Stimulated activated CD4-positive, alpha-beta T cell treated with anti-CD3 and anti-CD28 coated beads, TNF-alpha, amount 100 ng/mL, for 48 hours (primary cell): ENCODE measurements at places on chromosomes 6 and 20.

DNA sequence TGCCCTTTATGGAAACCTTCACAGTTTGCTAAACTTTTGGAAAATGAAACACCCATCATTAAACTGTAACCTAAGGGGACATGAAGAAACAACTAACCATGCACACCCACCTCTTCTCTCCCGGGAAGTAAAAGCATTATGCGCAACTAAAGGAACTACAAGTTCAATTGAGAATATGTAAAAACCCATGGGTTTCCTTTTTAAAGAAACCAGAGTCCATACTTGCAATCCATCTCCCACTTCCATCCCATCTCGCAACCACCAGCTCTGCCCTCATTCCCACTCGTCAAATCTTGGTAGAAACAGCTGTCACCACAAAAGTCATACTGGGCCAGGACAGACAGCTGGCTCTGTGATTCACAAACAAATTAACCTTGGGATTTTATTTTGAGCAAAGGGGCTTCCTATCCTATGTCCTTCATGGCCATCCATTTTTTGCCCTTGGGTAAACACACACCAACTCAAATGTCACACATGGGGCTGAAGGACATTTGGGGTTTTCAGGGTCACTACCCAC lies 81.5 kb downstream of the HAO1 start:
- no peak for DNase-seq

- DNase-seq, result no peak
Measured at GRCh38 chr6:136786658-136787057, 5.6 kb downstream of the MAP3K5 start.

DNA sequence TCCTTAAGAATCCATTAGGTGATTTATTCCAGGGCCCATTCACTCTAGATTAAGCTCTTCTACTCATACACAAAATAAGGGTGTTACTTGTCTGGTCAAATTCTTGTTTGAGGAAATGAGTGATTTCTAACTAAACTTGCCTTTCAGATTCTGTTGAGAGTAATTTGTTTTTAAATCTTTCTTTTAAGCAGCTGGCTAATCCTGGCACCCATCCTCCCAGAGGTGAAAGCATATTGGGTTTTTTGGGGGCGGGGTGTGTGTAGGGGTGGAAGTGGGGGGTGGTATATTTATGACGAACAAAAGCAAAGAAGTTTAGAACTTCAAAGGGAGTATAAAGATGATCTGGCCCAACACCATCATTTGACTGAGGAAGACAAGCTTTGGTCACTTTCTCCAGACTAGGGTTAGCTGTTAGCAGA lies 94.7 kb downstream of the RTN4IP1 start:
- DNase-seq, result no peak

DNA sequence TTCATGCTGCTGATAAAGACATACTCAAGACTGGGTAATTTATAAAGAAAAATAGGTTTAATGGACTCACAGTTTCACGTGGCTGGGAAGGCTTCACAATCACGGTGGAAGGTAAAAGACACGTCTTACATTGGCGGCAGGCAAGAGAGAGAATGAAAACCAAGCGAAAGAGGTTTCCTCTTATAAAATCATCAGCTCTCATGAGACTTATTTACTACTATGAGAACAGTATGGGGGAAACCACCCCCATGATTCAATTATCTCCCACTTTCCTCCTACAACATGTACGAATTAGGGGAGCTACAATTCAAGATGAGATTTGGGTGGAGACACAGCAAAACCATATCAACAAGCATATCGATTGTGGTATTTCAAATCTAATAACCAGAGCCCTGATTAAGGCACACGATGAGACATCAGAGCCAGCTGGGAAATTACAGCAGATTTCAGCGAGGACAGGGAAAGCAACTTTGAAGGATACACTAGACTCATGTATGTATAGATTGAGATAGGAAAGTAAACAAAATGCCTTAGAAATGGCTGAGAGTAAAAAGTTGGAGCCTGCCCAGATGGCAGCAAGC lies 129.8 kb upstream of the GJE1 start:
- no peak for DNase-seq

- DNase-seq, result no peak
Measured at GRCh38 chr6:169073311-169073710, 180.3 kb downstream of the THBS2 start.

DNA sequence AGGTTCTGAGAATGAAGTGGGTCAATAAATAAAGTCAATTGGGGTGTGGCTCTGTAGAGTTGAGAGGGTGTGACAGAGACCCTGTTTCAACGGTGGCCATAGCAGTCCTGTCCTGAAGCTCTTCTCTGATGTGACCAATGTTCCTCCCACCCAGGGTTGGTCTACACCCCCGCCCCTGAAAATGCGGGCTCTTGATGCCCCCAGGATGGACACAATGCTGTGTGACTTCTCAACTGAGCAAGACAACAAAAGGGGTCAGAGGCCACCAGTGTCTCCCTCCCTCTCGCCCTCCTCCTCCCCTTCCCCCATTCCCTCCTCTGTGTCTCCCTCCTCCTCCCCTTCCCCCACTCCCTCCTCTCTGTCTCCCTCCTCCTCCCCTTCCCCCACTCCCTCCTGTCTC lies 41.7 kb upstream of the NXT1 start:
- DNase-seq, result no peak

DNA sequence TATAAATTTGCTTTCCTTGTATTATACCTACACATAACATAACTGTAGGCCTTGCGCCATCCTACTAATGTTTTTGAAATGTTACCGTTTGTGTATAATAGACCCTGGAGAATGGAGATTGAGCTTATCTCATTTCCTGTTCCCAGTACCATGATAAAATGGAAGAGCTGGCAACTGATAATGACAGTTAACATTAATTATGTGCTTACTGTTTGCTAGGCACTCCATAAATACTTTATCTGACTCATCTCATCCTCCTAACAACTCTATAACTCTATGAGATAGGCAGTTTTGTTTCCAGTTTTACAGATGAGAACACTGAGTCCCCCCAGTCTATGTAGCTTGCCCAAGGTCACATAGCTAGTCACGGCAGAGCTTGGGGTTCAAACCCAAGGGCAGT lies 396.7 kb downstream of the SYNE1 start:
- DNase-seq, result no peak

DNA sequence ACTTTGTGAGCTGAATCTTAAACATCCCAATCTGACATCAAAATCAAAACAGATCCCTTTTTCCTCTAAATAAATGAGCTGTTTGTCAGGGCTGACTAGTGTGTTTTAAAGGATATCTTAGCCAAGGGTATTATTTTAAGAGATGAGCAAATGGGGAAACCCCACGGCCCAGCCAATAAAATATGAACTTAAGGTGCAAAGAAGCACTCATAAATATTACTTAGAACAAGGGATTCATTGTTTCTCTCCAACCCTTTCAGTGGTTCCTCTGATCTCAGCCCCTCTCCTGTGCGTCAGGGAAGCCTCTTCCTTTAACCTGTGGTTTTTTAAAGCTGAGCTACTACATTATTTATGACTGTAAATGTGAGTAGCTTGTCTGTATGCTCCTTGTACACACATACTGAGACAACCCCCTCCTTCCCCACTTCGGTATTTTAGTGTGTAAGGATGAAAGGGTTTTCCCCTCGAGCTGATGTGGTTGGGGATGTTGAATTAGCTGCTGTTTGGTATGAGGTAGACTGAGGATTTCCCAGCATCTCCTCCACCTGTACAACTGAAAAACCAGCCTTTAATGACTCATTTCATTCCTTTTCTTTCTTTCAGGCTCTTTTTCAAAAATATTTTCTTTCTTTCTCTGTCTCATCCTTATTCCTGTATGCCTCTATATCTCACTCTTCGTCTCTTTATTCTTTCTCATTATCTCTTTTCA lies 6.5 kb downstream of the BMP5 start:
- peak; percentile 8 for DNase-seq

- DNase-seq, result no peak
Measured at GRCh38 chr20:44495802-44496481, 20.3 kb downstream of the TTPAL start.

GRCh38 chr6:65964261-65964660 lies 257.2 kb upstream of the EYS start:
- no peak for DNase-seq

DNA sequence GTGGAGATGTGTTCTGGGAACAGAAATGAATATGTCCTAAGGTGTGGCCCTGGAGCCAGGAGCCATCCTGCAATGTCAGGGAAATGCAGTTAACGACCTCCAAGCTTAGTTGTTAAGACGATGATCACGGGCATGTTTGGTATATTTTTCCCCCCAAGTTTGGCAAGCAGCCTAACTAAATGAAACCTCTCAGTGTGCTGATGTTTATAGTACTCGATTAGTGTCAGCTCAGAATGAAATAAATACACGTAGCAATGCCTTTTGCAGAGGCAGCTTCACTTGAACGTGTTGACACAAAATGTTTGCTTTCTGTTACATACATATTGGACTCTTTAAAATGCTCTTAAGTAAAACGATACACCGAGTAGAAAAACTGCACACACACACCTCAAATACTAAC lies 76.2 kb upstream of the OLIG3 start:
- DNase-seq, result no peak

DNA sequence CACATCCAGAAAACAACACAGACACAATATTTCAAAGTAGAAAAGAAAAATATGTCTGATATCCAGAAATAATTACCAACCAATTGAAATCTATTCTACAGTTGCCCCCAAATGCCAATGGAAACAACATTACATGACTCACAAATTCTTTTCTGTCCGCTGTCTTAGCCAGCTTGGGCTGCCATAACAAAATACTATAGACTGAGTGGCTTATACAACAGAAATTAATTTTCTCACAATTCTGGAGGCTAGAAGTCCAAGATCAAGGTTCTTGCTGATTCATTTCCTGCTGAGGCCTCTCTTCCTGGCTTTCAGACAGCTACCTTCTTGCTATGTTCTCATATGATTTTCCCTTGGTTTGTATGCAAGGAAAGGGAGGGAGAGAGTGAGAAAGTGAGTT lies 698.1 kb downstream of the DHX35 start:
- no peak for DNase-seq

GRCh38 chr6:31615748-31616147 lies 714 bp downstream of the AIF1 start:
- no peak for DNase-seq
